ENCODE measurements at places on chromosomes 4 and X.

DNA sequence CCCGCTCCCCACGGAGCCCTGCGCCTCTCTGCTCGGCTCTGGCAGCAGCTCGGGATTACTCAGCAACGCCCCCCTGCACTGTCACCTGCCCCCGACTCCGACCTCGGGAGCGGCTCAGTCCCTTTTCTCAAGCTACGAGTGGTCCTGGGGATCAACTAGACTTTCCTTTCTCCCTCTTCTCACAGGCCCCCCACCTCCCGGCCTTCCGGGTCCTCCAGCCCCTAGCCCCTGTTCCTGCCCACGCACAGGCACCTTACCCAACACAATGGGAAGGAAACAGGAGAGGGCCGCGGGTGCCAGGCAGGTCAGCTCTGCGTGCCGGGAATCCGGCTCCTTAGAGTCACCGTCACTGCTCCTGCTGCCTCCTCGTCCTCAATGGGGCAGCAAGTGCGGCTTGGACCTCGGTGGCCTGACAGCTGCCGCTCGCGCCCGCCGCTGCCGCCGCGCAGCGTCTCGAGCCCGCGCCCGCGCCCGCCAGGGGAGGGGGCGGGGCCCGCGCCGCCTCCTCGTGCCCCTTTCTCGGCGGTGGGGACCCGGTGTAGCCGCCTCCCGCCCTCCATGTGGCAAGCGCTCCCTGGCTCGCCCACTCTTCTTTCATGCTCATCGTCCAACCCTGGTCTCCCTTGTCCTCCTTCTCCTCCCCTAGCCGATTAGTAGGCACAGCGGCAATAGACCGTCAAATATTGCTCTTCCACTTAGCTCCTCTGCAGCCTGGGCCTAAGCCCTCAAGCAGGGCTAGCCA, at the start of gene RAB9B:
TSS of gene RAB9B (minus strand) at position 455 of the 742 bp plus-strand sequence. CDS start 6,473 bp downstream, outside the sequence.
- peak; percentile 54 for DNase-seq

- DNase-seq: no peak
Measured at GRCh38 chrX:117120700-117121099, 657.9 kb upstream of the CT83 start.

DNA sequence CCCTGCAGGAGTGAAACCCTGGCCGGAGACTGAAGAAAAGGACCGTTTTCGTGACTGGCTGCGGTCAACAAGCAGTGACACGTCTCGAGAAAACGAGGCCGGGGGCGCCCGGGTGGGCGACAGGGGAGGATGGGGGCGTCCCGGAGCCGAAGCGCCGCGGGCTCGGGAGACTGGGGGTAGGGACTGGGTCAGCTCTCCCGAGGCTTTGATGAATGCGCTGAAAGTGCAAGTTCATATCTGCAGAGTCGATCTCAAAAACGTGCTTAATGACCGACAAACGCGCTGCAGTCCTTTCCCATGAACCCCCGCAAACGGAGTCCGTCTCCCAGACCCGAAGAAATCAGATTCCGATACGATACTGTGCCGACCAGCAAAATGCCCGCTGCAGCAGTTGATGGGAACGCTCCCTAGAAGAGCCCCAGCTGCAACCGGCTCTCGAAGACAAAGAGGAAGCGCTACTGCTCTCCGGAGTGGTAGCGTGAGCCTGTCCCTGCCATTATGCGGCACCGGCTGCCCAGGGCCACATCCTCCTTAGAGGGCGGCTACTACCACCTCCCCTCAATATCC, 806 bp upstream of the CD99L2 start:
- DNase-seq: no peak

GRCh38 chr4:156568041-156568440, 403.6 kb downstream of the PDGFC start:
- DNase-seq: no peak

DNA sequence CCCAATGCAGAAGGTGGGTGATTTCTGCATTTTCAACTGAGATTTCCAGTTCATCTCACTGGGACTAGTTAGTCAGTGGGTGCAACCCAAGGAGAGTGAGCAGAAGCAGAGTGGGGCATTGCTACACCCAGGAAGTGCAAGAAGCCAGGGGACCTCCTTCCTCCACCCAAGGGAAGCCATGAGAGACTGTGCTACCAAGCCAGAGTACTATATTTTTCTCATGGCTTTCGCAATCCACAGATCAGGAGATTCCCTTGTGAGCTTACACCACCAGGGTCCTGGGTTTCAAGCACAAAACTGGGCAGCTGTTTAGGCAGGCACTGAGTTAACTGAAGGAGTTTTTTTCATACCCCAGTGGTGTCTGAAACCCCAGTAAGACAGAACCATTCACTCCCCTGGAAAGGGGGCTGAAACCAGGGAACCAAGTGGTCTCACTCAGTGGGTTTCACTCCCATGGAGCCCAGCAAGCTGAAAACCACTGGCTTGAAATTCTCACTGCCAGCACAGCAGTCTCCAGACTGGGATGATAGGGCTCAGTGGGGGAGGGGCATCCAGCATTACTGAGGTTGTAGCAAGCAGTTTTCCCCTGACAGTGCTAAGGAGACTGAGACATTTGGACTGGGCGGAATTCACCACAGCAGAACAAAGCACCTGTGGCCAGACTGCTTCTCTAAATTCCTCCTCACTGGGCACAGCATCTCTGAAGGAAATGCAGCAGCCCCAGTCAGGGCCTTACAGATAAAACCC, 903.4 kb downstream of the TECRL start:
- no peak for DNase-seq

Measured in activated CD4-positive, alpha-beta T cell treated with anti-CD3 and anti-CD28 coated beads for 24 hours (primary cell).